Adrenal gland (tissue), 19 donors: ENCODE measurements at places on chromosomes 5 and 9.
A peak's percentile ranks its signal among the peaks of the same experiment; 100 is the strongest.

DNA sequence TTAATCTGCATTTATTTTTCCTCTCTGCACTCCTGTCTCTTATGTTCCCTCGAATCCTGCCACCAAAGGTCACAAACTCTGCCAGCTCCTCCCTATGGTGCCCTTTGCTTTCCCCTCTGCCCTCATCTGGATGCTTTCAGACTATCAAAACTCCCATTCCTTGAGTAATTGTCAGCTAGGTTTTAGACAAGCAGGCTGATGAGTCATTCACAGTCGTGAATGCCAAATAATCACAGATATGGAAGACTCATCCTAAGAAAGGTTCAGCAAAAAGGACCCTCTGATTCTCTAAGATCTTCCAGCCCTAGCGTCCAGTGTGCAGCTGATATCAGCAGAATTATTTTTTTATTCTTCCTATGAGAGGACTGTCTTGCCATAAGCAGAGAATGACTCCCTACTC is 104.5 kb upstream of the NUDT12 start:
- DNase-seq = no peak

GRCh38 chr5:163993126-163993525 is 487.7 kb downstream of the MAT2B start:
- no peak for DNase-seq

DNA sequence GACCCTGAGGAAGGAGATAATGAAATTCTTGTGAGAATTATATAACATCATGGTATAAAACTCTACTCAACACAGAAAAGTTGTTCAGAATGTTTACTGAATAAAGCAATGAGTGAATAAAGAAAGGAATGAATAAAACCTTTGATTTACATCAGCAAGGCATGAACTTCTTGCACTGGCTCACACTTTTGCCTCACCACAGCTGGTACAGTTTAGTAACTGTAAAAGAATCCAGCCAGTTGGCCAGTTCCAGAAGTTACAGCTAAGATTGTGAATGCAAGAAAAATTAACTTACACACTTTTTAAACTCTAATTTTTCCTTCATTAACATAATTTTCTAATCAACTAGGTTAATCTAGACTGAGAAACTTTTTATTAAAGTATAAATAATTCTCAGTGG is 490.9 kb downstream of the NFIB start:
- no peak for DNase-seq

GRCh38 chr5:136768457-136768856 is 403.1 kb upstream of the TRPC7 start:
- DNase-seq = no peak

- DNase-seq = no peak
Measured at GRCh38 chr5:174573221-174573994, 151.0 kb upstream of the MSX2 start.

DNA sequence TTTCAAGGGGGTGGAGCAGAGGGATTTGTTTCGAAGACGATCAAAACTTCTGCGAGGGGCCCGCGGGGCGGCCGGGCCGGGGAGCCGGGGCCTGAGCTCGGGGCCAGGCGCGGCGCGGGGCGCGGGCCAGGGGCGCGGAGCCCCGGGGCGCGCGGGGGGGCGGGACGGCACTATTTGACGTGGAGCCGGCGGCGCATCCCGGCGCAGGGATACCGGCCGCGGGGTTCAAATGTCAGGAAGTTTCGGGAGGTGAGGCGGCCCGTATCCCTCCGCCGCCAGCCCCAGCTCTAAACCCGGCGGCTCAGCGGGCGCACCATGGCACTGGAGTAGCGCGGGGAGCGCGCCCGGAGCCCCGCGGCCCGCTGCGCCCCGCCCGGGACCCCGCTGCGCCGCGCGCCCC is at the start of gene LMX1B:
TSS of gene LMX1B (plus strand) at position 278 of the 400 bp plus-strand sequence. CDS start 522 bp downstream, outside the sequence.
- no peak for DNase-seq

- DNase-seq = no peak
Measured at GRCh38 chr9:115385383-115386122, 267.6 kb upstream of the TNC start.

GRCh38 chr9:136418182-136419091 is 8.0 kb downstream of the PMPCA start:
- no peak for DNase-seq

DNA sequence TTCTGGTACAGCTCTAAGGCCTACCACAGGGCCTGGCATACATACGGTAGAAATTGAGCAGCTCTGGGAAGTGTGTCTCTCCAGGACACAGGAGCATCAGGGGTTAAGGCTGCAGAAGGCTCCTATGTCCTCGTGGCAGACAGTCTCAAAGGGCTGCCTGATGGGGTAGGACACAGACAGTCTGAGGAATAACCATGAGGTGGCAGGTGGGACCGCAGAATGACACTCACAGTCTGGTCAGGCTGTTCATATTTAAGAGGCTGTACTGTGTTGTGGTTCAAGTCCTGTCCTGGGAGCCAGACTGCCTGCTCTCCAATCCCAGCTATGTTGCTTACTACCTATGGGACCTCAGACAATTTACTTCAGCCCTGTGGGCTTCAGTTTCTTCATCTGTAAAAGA is 217.1 kb downstream of the TRIM32 start:
- no peak for DNase-seq

GRCh38 chr5:157263496-157264090 is 2.3 kb upstream of the CYFIP2 start:
- DNase-seq = no peak

DNA sequence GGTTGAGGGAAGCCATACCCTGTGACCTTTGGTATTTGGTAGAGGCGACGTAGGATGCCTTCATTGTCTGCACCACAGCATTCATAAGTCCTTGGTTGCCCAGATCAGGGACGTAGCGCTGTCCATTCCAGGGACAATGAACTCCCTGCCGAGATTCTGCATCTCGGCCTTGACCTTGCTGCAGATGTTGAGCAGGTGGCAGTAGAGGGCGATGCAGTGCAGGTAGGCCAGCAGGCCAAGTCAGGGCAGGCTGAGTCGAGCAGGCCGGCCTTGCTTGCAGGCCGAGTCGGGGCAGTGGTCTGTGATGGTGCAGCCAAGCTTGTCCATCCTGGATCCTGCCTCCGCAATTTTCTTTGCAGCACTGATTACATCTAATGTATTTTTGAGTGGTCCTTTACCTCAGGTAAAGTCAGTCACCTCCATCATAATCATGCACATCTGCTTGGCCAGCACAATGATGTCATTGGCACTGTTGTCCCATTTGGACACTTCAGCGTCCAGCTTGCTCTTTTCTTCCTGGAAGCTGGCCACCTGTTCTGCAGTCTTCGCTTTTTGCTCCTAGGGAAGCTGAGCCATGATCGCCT is 93.4 kb upstream of the CCDC112 start:
- no peak for DNase-seq

GRCh38 chr9:131986089-131986488 is 93.6 kb downstream of the MED27 start:
- DNase-seq = no peak

GRCh38 chr5:28548856-28549255 is 1510.5 kb upstream of the CDH9 start:
- DNase-seq = no peak

GRCh38 chr9:128104171-128104618 is 23.3 kb downstream of the PTGES2 start:
- DNase-seq = peak; percentile 79

- DNase-seq = no peak
Measured at GRCh38 chr5:109496112-109496511, 86.3 kb upstream of the PJA2 start.

DNA sequence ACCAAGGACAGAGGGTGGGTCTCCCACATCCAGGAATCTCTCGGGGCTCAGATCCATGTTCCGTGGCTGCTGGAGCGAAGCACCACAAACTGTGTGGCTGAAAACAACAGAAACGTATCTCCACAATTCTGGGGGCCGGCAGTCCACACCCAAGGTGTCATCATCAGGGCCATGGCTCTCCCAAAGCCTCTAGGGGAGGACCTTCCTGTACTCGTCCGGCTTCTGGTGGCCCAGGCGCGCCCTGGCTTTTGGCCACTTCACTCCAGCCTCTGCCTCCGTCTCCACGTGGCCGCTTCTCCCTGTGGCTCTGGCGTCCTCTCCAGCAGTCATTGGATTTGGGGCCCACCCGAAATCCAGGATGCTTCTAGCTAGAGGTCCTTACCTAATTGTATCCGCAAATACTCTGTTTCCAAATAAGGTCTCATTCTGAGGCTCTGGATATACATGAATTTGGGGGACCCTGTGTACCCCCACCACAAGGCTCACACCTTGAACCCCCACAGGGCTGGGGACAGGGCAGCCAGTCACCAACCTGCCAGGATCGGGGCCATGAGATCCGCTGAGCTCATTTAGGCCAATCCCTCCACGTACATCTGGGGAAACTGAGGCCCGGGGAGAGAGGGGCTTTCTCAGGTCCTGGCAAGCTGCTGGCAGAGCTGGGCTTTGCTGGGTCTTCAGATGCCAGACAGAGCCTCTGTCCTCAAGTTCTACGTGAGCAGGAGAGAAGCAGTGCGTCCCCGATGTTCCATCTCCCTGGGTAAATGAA is 158.2 kb downstream of the OLFM1 start:
- no peak for DNase-seq

GRCh38 chr5:144484124-144484897 is 313.6 kb downstream of the KCTD16 start:
- DNase-seq = no peak
